Stimulated activated naive B cell treated with anti-CD40 and anti-IgM and Interleukin-4, amounts not matched to agents 10 μg/mL and 1 μg/mL and 100 μg/mL, for 72 hours (primary cell): ENCODE measurements at places on chromosomes 5 and 9.
A peak's percentile ranks its signal among the peaks of the same experiment; 100 is the strongest.

DNA sequence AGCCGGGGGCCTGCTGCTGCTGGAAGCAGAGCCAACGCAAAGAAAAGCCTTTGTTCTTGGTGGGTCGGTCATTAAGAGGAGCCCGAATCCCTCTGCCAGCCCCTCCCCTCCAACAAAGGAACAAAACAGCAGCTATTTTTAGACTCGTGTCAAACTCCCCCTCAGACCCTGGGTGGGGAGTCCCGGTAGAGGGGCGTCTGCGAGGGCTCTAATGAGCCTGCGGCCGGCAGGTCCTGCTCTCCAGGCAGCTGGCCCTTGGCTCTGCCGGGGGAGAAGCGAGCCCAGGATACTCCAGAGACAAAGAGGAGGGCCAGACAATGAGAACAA, 114.0 kb downstream of the LHX2 start:
- no peaks in the 10 kb centered on the region for H3K27me3 ChIP-seq
- no peak overlapping the region for H3K4me3 ChIP-seq
- no peaks in the 10 kb centered on the region for H3K36me3 ChIP-seq
- H3K27ac ChIP-seq: no peak overlapping the region

DNA sequence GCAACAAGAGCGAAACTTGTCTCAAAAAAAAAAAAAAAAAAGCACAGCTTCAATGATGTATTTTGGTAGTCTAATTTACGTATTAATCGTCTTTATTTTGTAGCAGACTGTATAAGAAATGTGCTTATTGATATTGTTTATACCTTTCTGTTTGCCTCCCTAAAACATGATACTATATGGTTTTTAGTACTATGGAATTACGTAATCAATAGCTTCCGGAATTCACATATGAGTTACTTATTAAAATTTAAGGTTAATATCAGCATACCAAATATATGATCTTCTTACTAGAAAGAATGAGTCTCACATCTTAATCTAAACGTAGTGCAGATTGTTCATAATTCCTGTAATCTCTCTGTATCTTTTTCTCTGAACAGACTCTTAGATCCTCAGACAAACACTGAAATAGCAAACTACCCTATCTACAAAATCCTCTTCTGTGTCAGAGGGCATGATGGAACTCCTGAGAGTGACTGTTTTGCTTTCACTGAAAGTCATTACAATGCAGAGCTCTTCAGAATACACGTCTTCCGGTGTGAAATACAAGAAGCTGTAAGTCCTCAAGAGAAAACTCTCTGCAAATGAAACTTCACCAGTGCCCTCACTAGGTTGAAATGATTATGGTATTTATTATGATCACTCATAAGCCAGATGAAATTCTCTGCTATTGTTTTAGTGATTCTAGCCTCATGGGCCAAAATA, 44.4 kb upstream of the GPR21 start:
- DNase-seq: no peak
- peaks cover 10% of the 10 kb centered on the region for H3K36me3 ChIP-seq
- no peak overlapping the region for H3K27ac ChIP-seq

- no peaks in the 10 kb centered on the region for H3K27me3 ChIP-seq
- peaks cover 44% of the 10 kb centered on the region for H3K4me1 ChIP-seq
- no peak for DNase-seq
- H3K36me3 ChIP-seq: peaks cover 32% of the 10 kb centered on the region
Observed at GRCh38 chr9:37452611-37453010, 12.6 kb downstream of the ZBTB5 start.

GRCh38 chr5:65955746-65956145, 29.4 kb downstream of the ERBIN start:
- peaks cover 16% of the 10 kb centered on the region for H3K36me3 ChIP-seq
- no peak overlapping the region for H3K4me3 ChIP-seq
- H3K27me3 ChIP-seq: no peaks in the 10 kb centered on the region
- H3K27ac ChIP-seq: peak overlapping the region; percentile 16
- peaks cover 19% of the 10 kb centered on the region for H3K4me1 ChIP-seq

DNA sequence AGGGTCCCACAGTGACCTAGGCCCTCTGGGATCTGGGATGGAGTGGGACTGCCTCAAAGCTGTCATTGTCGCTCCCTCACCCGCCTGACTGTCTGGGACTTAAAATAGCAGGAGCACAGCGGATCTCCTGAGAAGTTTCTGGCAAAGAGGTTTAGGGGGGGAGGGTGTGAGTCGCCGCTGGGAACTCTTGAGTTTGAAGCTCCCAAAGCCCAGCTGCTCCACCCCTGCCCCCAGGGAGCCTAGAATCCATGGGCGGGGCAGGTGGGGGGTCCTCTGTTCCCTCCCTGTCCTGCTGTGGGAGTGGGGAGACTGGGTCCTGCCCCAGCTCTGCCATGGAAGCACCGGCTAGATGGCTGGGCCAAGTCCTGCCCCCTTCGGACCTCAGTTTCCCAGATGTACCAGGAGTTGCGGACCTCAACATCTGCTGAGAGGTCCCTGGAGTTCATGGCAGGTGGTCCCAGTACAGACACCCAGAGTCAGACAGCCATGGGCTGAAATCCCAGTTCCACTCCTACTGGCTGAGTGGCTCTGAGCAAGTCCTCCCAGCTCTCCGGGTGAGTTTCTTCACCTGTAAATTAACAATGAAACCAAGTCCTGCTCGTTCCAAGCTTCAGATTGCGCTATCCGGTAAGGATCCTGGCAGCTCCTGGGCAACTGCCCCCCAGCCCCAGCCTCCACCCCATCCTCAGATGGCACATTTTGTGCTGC, 985 bp upstream of the WDR38 start:
- H3K36me3 ChIP-seq: peaks cover 5% of the 10 kb centered on the region
- no peak for DNase-seq
- peak overlapping the region; percentile 62 for H3K27ac ChIP-seq
- H3K4me3 ChIP-seq: peak overlapping the region; percentile 85

- H3K4me1 ChIP-seq: no peaks in the 10 kb centered on the region
- H3K36me3 ChIP-seq: no peaks in the 10 kb centered on the region
- H3K27ac ChIP-seq: no peak overlapping the region
- DNase-seq: no peak
- H3K27me3 ChIP-seq: no peaks in the 10 kb centered on the region
- H3K4me3 ChIP-seq: no peak overlapping the region
Observed at GRCh38 chr5:113742176-113742575, 228.7 kb downstream of the YTHDC2 start.
